ENCODE measurements at places on chromosomes 16 and 17.

- DNase-seq, result no peak
These were observed 1.3 kb upstream of the ZNF821 start for GRCh38 chr16:71885261-71885650.

GRCh38 chr16:75792771-75793492 is 66.6 kb upstream of the CPHXL start:
- no peak for DNase-seq

DNA sequence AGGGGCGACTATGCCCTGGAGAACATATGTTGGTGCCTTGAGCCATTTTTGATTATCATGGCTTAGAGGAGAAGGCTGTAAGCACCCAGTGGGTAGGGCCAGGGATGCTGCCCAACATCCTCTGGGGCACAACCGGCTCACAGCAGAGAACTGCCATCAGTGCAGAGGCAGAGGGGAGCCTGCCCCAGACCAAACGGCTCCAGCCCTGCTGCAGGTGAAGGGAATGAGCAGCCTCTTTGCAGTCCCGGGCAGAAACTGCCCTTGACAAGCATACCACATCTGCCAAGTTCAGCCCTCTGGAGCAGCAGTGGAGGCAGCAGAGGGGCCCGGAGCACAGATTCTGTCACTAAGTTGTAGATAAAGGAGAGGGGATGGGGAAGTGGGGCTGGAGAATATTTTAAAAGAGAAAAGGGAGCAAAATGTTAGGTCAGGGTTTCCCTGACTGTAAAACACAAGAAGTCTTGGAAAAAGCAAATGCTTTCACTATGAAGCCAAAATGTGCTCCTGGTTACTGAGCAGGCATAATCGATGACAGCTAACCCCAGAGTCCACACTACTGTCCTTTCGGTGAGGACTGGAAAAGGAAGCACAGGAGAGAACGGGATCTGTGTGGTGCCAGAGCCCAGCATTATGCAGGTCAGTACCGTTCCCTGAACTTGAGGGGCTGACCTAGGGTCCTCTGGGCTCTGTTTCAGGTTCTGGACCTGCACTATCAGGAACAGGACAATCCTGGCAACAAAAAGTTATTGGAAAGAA is 72.0 kb downstream of the CREBBP start:
- DNase-seq, result no peak

GRCh38 chr16:8742068-8742467 is 55.4 kb downstream of the TMEM186 start:
- no peak for DNase-seq

GRCh38 chr17:7838090-7839075 is 4.4 kb downstream of the KDM6B start:
- DNase-seq, result no peak

- DNase-seq, result no peak
These were observed 68.9 kb upstream of the MSI2 start for GRCh38 chr17:57187391-57187790.

DNA sequence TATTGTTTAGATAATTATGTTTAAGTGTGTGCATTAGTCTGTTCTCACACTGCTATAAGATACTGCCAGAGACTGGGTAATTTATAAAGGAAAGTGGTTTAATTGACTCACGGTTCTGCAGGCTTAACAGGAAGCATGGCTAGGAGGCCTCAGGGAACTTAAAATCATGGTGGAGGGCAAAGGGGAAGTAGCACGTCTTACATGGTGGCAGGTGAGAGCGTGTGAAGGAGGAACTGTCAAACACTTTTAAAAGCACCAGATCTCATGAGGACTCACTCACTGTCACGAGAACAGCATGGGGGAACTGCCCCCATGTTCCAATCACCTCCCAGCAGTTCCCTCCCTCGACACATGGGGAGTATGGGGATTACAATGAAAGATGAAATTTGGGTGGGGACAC is 203.5 kb upstream of the GOT2 start:
- DNase-seq, result no peak

All from ureter (tissue), 1 donor.